Esophagus squamous epithelium (tissue), 5 donors: ENCODE measurements at places on chromosomes 16 and 17.

- DNase-seq: no peak
Observed at GRCh38 chr16:9706217-9706836, 475.9 kb downstream of the GRIN2A start.

DNA sequence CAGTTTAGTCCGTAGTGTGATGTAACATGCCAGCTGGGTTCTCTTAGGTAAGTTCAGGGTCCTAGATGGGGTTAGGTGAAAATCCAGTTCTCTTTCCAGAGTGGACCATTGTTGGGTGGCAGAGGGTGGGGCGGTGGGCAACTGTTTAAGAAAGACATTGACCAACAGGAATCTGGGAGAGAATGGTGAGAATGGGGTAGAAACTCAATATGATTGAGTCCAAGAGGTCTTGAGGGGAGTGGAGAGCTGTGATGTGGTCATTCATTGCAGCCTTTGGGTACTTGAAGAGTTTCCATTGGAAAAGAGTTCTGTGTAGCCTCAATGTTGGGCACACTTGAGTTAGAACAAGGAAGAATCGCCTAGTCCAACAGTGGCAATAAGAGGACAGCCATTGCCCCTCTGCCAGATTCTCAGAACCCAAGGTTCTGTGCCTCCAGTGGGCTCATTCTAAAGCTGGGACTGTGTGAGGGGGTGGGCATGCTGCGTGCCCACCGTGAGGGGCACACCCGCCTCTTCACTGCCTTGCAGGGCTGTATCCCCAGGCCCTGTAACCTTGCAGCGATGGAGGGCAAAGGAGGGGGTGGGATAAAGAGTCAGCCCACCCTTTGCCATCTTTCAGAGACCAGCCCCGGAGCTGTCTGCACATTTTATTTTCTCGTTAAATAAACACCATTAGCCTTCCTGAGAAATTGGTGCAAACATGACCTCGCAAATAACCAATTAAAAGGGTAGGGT lies 208.1 kb downstream of the CCDC182 start:
- no peak for DNase-seq

DNA sequence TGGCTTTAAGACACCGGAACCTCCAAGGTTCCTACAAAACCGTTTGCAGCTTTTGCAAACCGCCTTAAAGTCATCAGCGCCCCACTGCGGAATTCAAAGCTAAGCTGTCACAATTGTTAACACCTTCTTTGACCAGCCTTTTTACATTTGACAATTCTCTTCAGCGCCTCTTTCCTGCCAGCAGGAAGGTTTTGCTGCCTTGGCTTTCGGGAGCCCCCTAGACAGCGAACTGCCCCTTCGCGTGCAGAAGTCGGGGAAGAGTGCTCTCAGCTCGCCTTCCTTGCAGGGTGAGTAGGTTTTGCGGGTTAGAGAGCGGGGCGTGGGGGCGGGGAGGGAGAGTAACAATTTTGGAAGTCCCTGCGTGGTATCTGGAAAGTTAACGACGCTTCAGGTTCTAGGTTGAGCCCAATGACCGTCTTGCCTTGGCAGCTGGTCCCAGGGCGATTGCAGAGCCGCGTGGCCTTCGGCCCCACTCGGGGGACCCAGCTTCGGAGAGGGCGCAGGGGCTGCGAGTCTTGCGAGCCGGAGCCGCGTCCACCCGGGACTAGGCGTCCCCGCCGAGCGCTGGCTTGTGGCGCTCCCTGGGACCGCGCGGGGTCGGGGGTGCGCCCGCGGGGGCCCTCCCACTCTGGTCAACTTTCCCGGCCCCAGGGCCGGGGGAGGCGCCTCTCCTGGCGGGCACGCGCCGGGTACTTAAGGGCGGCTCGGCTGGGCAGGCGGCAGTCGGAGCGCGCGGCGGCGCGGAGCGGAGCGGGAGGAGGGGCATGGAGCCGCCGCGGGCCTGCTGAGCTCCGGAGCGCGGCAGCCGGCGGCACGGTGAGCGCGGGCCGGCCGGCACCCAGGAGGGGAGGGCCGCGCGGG lies at the start of gene HAS3:
Gene HAS3 (plus strand): TSS at position 153 of the 861 bp plus-strand sequence. CDS start 3,743 bp downstream, outside the sequence.
- no peak for DNase-seq

DNA sequence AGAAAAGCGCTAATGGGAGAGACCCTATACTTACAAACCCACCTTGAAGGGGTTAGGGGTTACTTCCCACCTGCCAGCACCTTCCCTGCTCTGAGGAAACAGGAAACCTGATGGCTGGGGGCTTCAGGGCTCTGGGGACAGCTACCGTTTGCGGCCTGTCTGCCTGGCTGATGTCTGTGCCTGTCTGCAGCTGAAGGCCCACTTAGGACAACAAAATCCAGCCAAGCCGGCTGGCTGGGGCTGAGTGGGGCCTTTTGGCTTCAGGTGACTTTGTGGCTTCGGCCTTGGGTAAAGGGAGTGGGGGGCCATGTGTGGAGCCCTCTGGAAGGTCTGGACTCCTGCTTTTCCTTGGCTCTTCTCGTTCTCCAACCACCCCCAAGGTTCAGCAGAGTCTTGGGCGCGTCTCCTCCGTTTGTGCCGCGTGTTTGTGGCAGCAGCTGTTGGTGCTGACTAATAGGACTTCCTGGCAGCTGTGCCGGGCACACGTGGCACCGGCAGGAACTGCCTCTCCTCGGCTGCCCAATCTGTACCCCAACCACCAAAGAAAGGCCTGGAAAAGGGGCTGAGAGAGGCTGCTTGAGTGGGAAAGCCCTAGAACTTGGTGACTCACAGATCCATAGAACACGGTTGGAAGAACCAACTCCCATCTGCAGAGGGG lies 186.7 kb downstream of the MSI2 start:
- DNase-seq: no peak

DNA sequence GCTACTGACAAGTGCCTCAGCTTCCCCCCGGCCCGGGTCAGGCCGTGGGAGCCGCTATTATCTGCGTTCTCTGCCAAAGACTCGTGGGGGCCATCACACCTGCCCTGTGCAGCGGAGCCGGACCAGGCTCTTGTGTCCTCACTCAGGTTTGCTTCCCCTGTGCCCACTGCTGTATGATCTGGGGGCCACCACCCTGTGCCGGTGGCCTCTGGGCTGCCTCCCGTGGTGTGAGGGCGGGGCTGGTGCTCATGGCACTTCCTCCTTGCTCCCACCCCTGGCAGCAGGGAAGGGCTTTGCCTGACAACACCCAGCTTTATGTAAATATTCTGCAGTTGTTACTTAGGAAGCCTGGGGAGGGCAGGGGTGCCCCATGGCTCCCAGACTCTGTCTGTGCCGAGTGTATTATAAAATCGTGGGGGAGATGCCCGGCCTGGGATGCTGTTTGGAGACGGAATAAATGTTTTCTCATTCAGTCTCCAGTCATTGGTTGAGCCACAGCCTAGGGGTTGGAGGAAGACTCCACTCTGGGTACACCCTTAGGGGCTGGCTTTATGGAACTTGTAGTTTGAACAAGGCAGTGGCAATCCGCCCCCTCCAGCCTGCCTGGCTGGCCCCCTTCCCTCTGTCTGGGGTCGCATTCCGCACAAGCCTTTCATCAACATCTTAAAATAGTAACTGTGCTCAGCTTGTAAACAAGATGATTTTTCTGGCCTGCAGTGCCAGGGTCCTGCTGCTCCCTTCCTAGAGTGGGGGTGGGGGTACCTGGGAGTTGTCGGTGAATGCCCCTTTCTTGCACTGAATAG lies 4.1 kb downstream of the SYNGR2 start:
- no peak for DNase-seq

- no peak for DNase-seq
Observed at GRCh38 chr17:15290605-15291004, 25.5 kb upstream of the PMP22 start.

DNA sequence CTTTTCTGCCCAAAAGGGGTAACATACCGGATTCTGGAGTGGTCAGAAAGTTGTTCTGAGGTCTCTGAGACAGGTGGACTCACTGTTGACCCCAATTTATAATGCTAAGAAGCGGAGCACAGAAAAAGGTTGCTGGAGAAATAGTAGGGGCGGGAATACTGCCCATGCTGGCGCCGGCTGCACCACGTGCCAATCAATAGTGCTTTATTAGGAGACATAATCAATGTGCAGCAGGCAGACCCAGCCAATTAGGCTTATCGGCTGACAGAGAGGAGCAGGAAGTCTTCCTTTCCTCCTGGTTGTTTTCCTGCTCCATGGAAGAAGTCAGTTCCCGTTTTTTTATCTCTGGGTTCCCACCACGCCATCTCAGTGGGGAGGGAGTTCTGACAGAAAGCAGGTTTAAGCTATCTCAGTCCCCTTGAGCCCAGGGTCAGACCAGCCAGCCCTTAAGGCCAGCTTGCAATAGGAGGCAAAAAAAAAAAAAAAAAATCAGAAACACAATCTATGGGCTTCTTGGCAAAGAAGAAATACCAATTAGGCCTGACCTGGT lies 68.2 kb upstream of the IRX6 start:
- DNase-seq: no peak

DNA sequence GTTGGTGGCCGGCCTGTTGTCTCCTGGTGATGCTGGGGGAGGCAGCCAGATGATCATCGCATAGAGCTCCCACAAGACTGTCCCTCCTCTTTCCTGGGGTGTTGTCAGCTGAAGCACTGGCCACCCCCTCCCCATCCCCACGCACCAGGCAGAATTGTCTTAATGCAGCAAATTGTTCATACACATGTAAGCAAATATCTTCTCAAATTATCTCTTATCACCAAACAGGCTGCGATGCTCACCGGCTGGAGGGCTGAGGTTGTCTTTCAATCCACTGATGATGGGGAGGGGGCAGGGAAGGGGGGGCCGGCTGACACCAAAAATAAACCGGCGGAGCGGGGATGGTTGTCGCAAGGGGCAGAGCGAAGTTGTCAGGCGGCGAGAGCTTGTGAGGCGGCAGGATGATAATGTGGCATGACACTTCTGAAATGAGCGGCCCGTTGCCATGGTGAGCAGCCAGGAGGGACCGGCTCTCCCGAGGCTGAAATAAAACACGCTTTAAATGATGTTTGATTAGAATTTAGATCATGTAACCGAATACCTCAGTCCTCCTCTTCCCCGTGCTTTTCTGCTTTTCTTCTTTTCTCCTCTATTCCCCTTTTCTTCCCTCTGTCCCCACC lies 59.8 kb downstream of the MRM1 start:
- DNase-seq: no peak
